Breast epithelium (tissue), 4 donors: ENCODE measurements at places on chromosomes 16 and 17. TPM values are rescaled to one million over a fixed set of nuclear protein-coding genes. Genes with fewer than 3 reads are reported as not detected.

Gene CA4
- total RNA-seq: 12.3 TPM

Gene CCL13
- total RNA-seq: 1.0 TPM

Gene BIRC5
- 1.9 TPM for total RNA-seq

Gene C17orf50
- total RNA-seq: not detected

Gene CRHR1
- not detected for total RNA-seq

Gene COG7
- 31.6 TPM for total RNA-seq

Gene SKAP1
- 1.1 TPM for total RNA-seq

Gene TMEM170A
- total RNA-seq: 36.3 TPM

Gene SLC5A11
- 0.16 TPM for total RNA-seq

Gene RAB26
- total RNA-seq: 3.5 TPM

Gene KCNH4
- total RNA-seq: not detected

Gene HS3ST3B1
- total RNA-seq: 2.8 TPM

Gene CA5A
- total RNA-seq: not detected

Gene CIITA
- 5.6 TPM for total RNA-seq

Gene HSPB9
- 0.48 TPM for total RNA-seq

Gene CASKIN2
- 14.6 TPM for total RNA-seq

Gene NECAB2
- not detected for total RNA-seq

Gene TPSAB1
- total RNA-seq: 19.8 TPM

Gene HP
- 543 TPM for total RNA-seq

Gene GPR139
- total RNA-seq: not detected

Gene CLEC18A
- 1.3 TPM for total RNA-seq

Gene CD300LB
- total RNA-seq: 0.32 TPM

Gene NPIPA8
- total RNA-seq: 11.0 TPM

Gene FCSK
- total RNA-seq: 10.7 TPM

Gene TOX3
- total RNA-seq: not detected

Gene TNFRSF17
- 0.44 TPM for total RNA-seq

Gene MYBBP1A
- 61.6 TPM for total RNA-seq

Gene CALB2
- total RNA-seq: 7.5 TPM

Gene CCDC200
- total RNA-seq: not detected

Gene GLG1
- total RNA-seq: 123 TPM

Gene HSD3B7
- 27.8 TPM for total RNA-seq

Gene CSNK1D
- 50.7 TPM for total RNA-seq

Gene NPIPB12
- 77.8 TPM for total RNA-seq

Gene CCDC40
- total RNA-seq: 7.4 TPM

Gene SLC16A11
- 3.6 TPM for total RNA-seq

Gene CHTF8
- 85.8 TPM for total RNA-seq

Gene PTX4
- total RNA-seq: not detected

Gene GSDMA
- total RNA-seq: not detected

Gene NXPH3
- total RNA-seq: 4.5 TPM

Gene P2RX1
- 3.5 TPM for total RNA-seq
